ENCODE measurements at places on chromosomes 2 and 18.

DNA sequence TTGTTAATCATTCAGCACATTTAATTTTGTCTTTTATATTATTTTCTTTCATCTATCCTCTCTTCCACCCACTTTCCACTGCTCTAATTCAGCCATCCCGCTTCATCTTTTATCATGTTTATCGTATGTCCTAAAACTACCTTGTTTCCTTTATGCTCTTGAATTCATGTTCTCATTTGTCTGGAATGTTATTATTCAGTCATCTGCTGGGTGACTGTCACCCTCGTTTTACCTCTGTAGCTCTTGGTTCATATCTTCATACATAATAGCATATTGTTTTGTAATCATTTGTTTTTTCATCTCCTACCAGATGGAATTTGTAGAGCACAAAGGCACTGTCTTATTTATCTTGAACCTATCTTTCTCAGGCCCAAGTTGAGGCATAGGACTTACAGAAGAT lies 37.0 kb downstream of the SMCHD1 start:
- peaks cover 10% of the 10 kb centered on the region for H3K4me1 ChIP-seq
- H3K36me3 ChIP-seq: peaks cover 31% of the 10 kb centered on the region
- no peaks in the 10 kb centered on the region for H3K27me3 ChIP-seq
- DNase-seq: no peak
- H3K27ac ChIP-seq: no peak overlapping the region
- H3K4me3 ChIP-seq: no peak overlapping the region

DNA sequence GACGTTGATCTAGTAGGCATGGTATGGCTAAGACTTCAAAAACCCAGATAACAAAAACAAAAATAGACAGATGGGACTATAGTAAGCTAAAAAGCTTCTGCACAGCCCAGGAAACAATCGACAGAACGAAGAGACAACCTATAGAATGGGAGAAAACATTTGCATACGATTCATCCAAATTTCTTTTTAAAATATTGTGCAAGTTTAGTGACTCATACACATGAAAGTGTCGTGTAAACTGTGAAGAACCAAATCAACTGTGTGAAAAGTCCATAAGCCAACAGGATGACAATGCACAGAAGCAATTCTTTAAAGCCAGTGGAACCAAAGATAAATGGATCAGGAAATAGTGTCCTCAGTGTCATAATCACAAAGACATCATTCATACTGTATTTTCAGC lies 671.1 kb downstream of the RNF144A start:
- no peak overlapping the region for H3K4me3 ChIP-seq
- H3K4me1 ChIP-seq: no peaks in the 10 kb centered on the region
- DNase-seq: no peak
- no peaks in the 10 kb centered on the region for H3K27me3 ChIP-seq
- H3K27ac ChIP-seq: no peak overlapping the region
- H3K36me3 ChIP-seq: no peaks in the 10 kb centered on the region

DNA sequence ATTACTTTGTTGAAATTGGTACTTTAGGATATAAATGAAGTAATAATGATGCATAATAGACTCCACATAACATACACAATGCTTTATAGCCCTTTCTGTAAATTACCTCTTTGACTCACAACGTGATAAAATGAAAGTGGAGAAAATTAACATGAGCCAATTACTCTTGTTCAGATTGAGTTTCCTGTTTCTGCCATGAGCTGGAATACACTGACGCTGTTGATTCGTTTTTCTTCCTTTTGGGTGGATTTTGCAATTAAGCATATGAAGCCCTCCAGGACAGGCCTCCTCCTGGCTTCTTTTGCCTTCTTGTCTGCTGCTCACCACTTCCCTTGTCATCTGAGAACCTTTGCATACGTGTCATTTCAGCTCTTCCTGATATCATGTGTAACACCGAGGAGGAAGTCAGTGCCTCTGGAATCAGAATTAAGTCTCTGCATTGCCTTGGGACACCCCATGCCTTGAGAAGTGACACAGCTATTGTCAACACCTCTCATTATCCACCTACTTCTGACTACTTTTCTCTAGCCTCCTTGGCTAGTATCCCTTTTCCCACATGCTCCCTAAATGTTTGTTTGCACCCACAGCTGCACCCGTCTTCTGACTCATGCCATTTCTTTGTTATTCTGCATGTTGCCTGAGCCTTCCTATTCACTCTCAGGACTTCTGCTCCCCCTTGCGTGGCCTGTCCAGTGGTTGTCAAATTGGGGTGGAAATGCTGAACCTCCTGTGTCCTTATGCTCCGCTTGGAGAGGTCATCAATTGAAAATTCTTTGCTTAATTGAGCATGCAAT lies 134.1 kb downstream of the FMNL2 start:
- H3K36me3 ChIP-seq: no peaks in the 10 kb centered on the region
- peak; percentile 14 for DNase-seq
- no peak overlapping the region for H3K27ac ChIP-seq
- peak overlapping the region; percentile 37 for H3K4me3 ChIP-seq

DNA sequence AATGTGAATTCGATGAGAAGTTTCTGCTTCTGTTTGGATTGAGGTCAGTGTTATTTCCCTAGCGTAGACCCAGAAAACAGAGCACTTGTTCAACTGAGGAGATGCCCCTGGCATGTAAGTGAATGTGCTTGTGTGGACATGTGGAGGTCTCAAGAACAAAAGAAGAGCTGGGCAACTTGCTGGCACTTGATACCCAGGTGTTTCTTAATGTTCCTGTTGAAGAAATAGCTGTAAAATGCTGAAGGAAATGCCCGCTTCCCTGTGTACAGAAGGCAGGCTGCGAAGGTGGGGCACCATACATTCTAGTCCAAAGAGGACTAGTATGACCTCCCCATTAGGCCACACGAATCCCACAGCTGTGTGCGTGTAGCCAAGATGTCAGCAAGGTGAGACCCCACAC lies 9.8 kb upstream of the LBH start:
- no peak overlapping the region for H3K27ac ChIP-seq
- H3K4me1 ChIP-seq: peaks cover 4% of the 10 kb centered on the region
- no peak for DNase-seq
- no peaks in the 10 kb centered on the region for H3K27me3 ChIP-seq
- no peaks in the 10 kb centered on the region for H3K36me3 ChIP-seq

DNA sequence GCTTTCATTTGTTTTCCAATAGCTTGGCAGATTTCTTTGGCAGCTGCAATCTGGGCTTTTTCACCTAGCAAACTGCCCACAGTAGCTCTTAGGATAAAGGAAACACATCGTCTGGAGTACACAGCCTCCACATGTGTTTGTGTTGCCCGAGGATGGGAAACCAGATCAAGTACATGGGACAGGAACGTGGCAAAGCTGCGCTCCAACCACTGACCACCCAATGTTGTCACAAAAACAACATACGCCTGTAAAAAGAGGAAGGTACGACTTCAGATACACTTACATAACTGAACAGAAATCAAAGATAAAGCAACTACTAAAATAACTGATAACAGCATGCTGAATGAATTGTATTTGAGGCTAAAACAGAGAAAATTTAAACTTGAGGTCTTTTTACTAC lies 15.5 kb downstream of the HEATR5B start:
- no peak for DNase-seq
- no peak overlapping the region for H3K4me3 ChIP-seq
- H3K27ac ChIP-seq: no peak overlapping the region
- peaks cover 5% of the 10 kb centered on the region for H3K36me3 ChIP-seq

GRCh38 chr2:239636808-239637207 lies 236.0 kb upstream of the HDAC4 start:
- no peaks in the 10 kb centered on the region for H3K27me3 ChIP-seq
- no peak for DNase-seq
- H3K36me3 ChIP-seq: no peaks in the 10 kb centered on the region
- no peak overlapping the region for H3K4me3 ChIP-seq

GRCh38 chr2:57443973-57444521 lies 602.6 kb upstream of the VRK2 start:
- no peaks in the 10 kb centered on the region for H3K36me3 ChIP-seq
- no peak for DNase-seq
- no peak overlapping the region for H3K27ac ChIP-seq
- H3K4me3 ChIP-seq: no peak overlapping the region
- no peaks in the 10 kb centered on the region for H3K4me1 ChIP-seq

GRCh38 chr2:132621131-132621875 lies 48.7 kb downstream of the LYPD1 start:
- no peaks in the 10 kb centered on the region for H3K4me1 ChIP-seq
- H3K27ac ChIP-seq: no peak overlapping the region
- H3K4me3 ChIP-seq: no peak overlapping the region
- no peaks in the 10 kb centered on the region for H3K36me3 ChIP-seq

GRCh38 chr18:26327062-26327461 lies 100.8 kb downstream of the TAF4B start:
- no peak overlapping the region for H3K4me3 ChIP-seq
- no peaks in the 10 kb centered on the region for H3K36me3 ChIP-seq
- no peaks in the 10 kb centered on the region for H3K4me1 ChIP-seq
- no peak overlapping the region for H3K27ac ChIP-seq
- H3K27me3 ChIP-seq: no peaks in the 10 kb centered on the region

- H3K4me3 ChIP-seq: no peak overlapping the region
- no peaks in the 10 kb centered on the region for H3K4me1 ChIP-seq
- H3K27ac ChIP-seq: no peak overlapping the region
- peaks cover 28% of the 10 kb centered on the region for H3K36me3 ChIP-seq
- DNase-seq: no peak
Measured at GRCh38 chr2:170950221-170950761, 21.2 kb downstream of the GORASP2 start.

GRCh38 chr2:14572633-14573032 lies 59.9 kb upstream of the LRATD1 start:
- no peaks in the 10 kb centered on the region for H3K27me3 ChIP-seq
- H3K27ac ChIP-seq: no peak overlapping the region
- H3K4me1 ChIP-seq: no peaks in the 10 kb centered on the region
- H3K36me3 ChIP-seq: no peaks in the 10 kb centered on the region
- no peak overlapping the region for H3K4me3 ChIP-seq

All from MM.1S (cell line).